ENCODE measurements at places on chromosomes 5 and 9.
A peak's percentile ranks its signal among the peaks of the same experiment; 100 is the strongest.

DNA sequence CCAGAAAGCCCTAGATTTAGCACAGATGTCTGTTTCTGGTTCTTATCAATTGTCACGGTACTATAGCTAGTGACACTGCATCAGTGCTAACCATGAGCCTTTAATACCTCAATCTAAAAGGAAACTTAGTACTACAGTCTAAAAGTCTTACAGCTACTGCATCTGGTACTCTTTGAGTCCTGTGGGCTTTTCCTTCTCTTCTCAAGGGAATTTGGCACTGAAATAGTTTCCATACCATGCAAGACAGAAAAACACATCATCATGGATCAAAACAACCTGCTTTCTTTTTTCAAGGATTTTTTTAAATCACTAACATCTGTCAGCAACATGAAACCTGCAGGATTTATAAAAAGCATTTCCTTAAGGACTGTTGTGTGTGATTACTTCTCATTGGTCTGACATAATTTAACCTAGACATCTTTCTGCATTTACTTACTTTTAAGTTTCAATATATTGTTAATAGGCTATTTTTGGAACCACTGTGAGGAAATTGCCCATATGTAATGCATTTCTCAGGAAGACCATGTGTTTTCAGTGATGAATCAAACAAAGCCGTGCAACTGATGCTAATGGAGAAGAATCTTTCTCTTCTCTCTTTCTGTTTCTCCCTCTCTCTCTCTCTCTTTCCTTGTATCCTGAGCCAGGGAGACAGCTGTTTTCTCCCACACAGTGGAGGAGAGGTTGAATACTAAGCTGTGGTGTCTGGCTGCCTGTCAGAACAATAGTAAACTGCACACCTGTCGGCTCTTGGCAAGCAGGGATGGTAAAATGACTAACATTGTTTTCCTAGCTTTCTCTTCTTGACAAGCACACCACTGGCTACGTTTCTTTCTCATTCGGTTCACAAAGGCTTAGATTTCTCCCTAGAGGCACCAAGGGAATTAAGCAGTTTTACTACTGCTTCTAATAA lies 273.4 kb downstream of the CSNK1G3 start:
- DNase-seq: no peak

DNA sequence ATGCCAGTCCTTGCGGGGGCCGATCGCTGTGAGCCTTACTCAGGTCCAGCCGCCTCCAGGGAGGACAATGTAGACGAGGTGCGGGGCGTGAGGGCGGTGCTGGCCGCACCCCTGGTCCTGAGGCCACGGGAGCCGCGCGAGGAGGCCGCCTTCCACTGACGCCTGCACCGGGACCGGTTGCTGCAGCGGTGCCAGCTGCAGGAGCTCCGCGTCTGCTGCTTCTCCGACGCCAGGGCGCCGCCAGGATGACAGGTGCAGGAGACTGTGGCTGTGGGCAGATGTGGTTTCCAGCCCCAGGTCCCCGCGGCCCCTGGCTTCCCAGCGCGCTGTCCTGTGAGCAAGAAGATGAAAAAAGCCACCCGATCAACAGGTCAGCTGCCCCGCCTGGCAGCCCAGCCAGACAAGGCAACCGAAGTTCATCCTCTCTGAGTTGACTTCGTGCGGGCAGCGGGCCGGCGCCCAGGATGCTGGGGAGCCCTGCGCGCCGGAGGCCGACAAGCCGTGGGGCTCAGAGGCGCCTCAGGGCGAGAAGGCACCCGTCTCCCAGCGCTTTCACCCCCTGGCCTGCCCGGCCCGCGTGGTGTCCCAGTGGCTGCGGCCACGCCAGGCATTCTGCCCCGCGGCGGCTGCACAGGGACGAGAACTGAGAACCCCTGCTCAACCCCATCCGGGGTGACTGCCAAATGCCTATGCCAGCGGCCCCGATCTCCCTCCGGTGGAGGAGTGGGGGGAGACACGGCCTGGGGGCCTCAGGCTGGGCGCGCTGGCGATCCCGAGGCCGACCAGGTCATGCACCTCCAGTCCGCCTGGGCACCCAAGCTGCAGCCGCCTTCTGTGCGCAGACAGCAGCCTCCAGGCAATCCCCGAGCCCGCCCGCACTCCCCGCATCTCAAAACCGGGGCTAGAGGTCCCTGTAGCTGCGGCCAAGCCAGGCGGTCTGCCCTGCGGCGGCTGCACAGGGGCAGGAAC lies 43.4 kb upstream of the BICD2 start:
- no peak for DNase-seq

- DNase-seq: no peak
Observed at GRCh38 chr9:76904661-76905457, 1.1 kb downstream of the PRUNE2 start.

- DNase-seq: no peak
Observed at GRCh38 chr9:37575511-37575914, 667 bp downstream of the FBXO10 start.

- no peak for DNase-seq
Observed at GRCh38 chr5:80269991-80270438, 14.2 kb upstream of the SERINC5 start.

GRCh38 chr5:120886351-120886860 lies 422.3 kb downstream of the PRR16 start:
- no peak for DNase-seq

- peak; percentile 93 for DNase-seq
Observed at GRCh38 chr5:177389241-177390169, 5.3 kb downstream of the SLC34A1 start.

- peak; percentile 61 for DNase-seq
Observed at GRCh38 chr9:99162759-99163364, 57.9 kb downstream of the TGFBR1 start.

- DNase-seq: no peak
Observed at GRCh38 chr5:57447658-57448057, 35.0 kb downstream of the ACTBL2 start.

DNA sequence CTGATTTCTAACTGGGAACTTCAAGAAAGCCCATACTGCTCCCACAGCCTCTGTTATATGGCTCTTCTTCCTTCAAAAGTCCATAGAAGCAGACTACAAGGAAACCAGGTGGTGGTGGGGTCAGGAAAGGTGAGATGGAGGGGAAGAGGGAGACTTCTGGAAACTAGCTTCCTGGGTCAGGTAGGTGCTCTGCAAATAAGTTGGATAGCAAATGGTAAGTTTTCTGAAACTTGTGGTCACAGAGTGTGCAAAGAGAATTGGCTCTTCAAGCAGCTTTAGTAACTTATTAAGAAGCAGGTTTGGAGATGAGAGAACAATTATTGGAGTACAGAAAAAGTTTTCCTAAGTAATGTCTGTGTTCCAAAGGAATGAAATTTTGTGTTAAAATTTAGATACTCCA lies 316.9 kb downstream of the ADGRV1 start:
- DNase-seq: no peak

DNA sequence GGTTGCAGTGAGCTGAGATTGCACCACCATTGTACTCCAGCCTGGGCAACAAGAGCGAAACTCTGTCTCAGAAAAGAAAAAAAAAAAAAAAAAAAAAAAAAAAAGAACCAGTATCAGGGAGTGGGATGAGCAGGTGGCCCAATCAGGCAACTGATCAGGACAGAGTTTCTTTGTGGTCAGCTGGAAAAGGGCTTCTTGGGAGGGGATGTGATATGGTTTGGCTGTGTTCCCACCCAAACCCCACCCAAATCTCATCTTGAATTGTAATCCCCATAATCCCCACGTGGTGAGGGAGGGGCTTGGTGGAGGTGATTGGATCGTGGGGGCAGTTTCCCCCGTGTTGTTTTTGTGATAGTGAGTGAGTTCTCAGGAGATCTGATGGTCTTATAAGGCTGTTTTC lies 4.7 kb upstream of the GCNT1 start:
- DNase-seq: no peak

GRCh38 chr9:93589688-93590087 lies 13.3 kb downstream of the PHF2 start:
- DNase-seq: no peak

GRCh38 chr5:61916621-61917620 lies 389.1 kb upstream of the KIF2A start:
- DNase-seq: no peak

- DNase-seq: no peak
Observed at GRCh38 chr5:133425222-133425621, 187.1 kb downstream of the FSTL4 start.

- DNase-seq: no peak
Observed at GRCh38 chr5:153885141-153885540, 153.6 kb downstream of the FAM114A2 start.

DNA sequence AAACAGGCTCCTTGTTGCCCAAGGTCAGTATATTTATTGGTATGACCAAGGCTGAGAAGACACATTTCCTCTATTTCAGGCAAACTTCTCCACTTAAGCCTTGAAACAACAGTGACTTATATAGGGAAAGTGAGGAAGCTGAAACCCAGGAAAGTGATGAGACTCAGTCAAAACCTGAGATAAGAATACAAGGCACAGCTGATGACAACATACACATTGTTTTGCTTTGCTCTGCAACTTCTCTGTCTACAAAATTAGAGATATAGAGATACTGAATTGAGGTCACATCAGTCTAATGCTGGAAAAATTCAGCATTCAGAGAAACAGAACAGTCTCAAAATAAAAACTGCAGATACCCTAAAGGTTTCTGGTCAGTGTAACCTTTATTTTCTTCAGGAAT lies 586.1 kb downstream of the DNAH5 start:
- no peak for DNase-seq

DNA sequence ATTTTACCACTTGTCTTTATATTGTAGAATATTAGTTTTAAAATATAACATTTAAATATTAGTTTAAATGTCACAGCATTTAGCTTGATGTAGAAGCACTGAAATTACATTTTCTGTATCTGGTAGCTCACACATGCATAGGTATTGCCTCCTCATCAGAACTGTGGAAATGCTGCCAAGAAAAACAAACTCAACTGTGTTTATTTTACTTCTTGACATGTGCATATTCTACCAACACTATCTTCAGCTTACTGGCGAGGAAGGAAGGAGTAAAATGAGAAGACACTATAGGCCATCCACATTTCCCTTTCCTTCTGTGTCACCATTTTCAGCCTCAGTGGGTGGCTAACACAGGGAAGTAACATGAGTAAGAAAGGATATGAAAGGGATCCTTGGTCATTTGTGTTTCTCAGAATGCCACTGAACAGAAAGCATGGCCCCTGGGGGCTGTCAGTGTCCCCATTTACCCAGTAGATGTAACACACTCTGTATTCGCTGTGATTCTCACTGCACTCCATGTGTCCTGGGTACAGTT lies 81.0 kb upstream of the HTR4 start:
- no peak for DNase-seq

DNA sequence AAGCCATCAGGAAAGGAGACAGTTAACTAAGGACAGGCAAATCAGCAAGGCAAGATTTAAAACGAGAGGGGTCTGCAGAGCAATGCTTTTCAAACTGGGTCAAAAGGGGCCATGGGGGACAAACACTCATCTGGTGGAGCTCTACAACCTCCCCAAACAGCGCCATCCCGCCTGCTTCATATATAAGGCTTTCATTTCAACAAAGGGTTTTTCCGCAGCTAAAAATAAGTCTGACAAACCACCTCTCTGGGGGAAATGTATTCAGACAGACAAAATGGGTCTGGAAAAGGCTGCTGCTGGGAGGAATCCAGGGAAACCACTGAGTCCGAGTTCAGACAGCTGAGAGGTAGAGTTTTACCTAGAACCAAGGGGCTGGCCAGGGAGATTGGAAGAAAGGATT lies 8.3 kb upstream of the SEPTIN8 start:
- no peak for DNase-seq

DNA sequence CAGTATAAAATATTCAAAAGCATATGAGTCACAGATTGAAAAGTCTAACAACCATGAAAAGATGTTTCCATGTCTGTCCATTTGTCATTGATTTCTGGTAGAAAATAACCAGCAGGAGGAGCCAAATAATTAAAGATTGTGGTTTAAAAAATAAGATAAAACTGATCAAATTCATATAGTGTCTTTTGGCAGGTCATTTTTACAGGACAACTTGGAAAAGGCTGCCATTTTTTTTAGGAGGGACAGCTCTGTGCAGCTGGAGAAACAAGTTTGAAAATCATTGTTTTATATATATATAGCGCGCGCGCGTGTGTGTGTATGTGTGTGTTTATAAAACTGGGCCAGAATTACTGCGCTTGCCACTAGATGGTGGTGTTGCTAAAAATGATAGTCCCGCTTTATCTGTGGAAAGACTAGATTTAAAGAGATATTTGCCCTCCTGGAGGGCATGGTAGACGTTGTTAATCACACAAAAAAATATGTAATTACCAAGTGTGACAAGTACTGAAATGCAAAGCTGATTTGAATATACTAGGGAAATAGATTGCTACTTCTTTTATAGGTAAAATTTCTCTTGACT lies 1.3 kb upstream of the TRMO start:
- DNase-seq: peak; percentile 76

DNA sequence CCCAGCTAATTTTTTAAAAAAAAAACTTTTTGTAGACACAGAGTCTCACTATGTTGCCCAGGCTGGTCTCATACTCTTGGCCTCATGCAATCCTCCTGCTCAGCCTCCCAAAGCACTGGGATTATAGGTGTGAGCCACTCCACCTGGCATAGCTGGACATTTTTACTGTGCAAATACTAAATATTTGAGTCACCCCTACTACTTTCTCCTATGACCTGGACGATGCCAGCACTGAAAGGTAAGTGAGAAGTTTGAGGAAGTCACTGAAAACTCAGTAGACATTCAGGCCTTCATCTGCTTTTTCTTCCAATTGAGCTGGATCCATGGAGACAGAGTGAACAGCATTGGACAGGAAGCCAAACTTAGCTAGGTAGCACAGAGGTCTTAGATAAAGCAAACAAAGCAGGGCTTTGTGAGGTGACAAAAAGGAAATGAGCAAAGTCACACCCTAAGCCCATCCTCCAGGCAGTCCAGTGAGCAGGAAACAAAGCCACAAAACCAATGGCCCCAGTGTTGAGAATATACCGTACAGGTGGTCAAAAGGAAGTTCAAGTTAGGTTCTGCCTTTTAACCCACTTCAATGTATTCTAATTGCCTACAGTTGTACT lies 192.6 kb upstream of the RASA1 start:
- DNase-seq: no peak

DNA sequence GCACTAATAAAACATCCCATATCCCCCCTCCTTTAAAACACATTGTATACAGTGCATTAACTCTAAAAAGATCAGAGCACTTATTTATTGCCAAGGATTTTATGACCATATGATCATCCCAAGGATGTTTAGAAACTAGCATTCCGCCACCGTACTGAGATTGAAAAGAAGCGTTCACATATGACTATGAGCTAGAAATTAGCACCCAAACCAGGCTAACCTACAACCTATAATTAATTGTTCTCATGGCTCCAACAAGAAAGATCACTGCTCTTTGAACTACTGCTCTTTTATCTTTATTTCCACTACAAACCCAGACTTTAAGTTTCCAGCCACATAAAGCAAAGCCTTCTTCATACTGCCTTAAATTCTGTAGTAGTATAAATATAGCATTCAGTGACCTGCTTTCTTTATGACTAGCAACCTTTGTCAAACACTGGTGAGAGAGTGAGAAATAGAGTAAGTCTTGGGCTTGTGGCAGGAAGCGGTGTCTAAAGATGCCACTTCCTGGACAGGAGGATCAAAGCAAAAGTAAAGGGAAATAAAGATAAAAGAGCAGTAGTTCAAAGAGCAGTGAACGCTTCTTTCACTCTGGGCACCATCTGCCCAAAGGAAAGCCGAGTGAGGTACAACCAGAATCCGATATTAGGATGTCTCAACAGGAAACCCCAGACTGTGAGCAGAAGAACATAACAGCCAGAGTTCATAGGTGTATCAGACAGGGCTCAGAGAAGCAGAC lies 151.1 kb upstream of the ERCC6L2 start:
- DNase-seq: peak; percentile 90

Data from COLO829 (cell line).